ENCODE measurements at places on chromosomes 3 and 15.

DNA sequence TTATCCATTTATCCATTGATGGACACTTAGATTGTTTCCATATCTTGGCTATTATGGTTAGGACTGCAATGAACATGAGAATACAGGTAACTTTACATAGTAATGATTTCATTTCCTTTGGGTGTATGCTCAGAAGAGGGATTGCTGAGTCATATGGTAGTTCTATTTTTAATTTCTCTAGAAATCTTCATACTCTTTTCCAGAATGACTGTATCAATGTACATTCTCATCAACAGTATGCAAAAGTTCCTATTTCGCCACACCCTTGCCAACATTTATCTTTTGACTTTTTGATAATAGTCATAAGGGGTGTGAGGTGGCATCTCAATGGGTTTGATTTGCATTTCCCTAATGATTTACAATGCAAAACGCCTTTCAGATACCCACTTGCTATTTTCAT lies 6.2 kb upstream of the NIPA1 start:
- no peak for DNase-seq

- DNase-seq, result no peak
Measured at GRCh38 chr3:104916971-104917370, 449.7 kb upstream of the ALCAM start.

- no peak for DNase-seq
Measured at GRCh38 chr3:45507820-45508317, 86.7 kb upstream of the LIMD1 start.

- no peak for DNase-seq
Measured at GRCh38 chr15:66824424-66824823, 122.4 kb downstream of the SMAD6 start.

DNA sequence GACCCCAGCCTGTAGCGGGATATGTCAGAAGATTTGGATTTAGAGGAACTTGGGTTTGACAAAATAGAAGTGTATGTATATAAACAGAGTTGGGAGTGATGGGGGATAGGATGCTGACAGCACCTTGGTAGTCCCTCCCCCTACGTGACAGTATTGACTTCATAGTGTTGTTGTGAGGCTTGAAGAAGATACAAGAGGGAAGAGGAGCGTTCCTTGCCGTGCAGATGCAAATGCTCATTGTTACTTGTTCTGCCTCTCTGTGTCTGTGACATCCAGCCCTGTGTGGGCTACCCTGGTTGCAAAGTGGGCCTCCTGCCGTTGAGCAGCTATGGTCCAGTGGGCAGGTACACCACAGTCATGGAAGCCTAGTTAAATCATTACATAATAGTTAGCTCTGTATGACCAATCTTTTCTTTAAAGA lies 45.0 kb downstream of the SMAD3 start:
- no peak for DNase-seq

- no peak for DNase-seq
Measured at GRCh38 chr15:65612616-65612946, 1.6 kb upstream of the INTS14 start.

- DNase-seq, result no peak
Measured at GRCh38 chr15:59867086-59867855, 136.8 kb upstream of the FOXB1 start.

DNA sequence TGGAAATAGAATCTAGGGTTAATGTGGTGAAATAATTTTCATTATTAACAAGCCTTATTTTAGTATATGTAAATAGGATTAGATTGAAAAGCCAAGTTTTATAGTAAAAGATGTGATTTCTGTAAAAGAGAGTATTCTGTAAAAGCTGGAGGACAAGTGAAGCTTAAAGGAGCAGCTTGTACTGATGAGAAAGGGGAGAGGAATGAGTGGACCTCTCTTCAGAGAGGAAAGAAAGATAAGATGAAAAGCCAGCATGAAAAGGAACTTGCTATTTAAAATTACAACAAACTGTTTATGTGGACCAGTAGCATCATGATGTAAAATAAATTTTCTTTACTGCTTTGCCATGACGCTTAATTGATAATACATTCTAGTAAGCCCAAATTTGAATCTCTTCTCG lies 18.5 kb downstream of the ALCAM start:
- DNase-seq, result no peak

- peak; percentile 70 for DNase-seq
Measured at GRCh38 chr3:196639483-196640296, at the start of gene NRROS. Gene NRROS, plus strand, starts transcription at chr3:196639694. Its CDS starts 14,846 bp downstream, at chr3:196654540.

GRCh38 chr3:128999102-128999501 lies 2.0 kb upstream of the EFCC1 start:
- DNase-seq, result no peak

- DNase-seq, result no peak
Measured at GRCh38 chr3:127124120-127124519, 68.8 kb upstream of the PRR23E start.

DNA sequence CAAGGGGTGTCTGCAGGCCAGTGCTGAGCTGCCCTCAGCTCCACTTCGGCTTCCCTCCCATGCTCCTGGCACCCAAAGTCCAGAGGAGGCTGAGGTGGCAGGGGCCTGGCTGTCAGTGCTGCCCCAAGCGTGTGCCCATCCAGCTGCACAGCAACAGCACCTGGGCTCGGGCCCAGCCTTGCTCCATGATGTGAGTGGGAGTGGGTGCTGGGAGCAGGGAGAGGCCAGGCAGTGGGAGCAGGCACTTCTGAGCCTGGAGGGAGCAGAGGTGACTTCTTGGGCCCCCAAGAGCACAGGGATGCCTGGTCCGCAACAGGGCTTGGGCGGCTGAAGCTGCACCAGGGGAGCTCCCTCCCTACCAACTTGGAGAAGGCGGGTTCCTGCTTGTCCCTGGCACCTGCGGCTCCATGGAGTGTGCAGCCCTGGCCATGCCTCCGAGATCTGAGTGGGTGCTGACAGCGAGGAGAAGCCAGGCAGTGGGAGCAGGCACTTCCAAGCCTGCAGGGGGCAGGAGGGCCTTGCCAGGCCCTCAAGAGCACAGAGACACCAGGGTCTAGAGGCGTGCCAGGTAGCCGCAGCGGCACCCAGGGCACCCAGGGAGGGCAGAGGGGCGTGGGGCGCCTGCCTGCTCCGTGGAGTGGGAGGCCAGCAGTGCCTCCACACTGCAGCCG lies 366.7 kb upstream of the SGO1 start:
- no peak for DNase-seq

- no peak for DNase-seq
Measured at GRCh38 chr3:157488144-157488543, 15.1 kb downstream of the VEPH1 start.

- no peak for DNase-seq
Measured at GRCh38 chr15:39535466-39535865, 45.4 kb upstream of the THBS1 start.

- no peak for DNase-seq
Measured at GRCh38 chr3:73485877-73486330, 138.8 kb downstream of the PDZRN3 start.

DNA sequence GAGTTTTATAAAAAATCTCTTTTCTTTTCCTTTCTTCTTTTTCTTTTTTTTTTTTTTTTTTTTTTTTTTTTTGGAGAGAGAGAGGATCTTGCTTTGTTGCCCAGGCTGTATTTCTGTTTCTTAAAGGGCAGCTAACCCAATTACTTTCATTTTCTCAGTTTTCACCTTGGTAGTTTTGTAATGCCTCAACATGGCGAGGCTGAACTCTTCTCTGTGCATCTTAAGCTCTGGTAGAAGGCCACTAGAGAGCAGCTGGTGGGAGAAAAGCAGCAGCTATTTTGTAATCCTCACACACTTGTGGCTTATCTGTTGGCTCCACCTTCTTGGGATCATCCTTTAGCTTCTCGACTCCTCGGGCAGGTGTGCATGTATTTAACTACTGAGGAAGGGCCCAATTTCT lies 152.2 kb upstream of the MEIS2 start:
- DNase-seq, result no peak

- DNase-seq, result no peak
Measured at GRCh38 chr3:81651139-81651538, 110.3 kb downstream of the GBE1 start.

DNA sequence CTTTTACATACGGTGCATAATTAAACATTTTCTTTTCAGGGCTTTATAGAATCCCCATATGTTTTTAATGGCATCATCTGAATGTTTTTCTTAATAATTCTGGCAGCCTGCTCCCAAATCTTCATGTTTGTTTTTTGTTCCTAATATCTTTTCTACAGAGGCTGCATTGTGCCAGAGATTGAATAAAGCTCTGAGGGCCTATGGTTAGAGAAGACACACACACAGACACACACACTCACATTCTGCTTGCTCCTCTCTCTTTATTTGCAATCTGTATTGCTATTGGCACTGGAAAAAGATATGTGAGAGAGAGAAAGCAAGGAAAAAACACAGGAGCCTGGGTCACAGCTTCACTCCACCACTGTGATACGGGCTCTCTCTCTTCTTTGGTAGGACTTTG lies 136.0 kb downstream of the MECOM start:
- no peak for DNase-seq

GRCh38 chr15:29048011-29048410 lies 162.2 kb downstream of the APBA2 start:
- no peak for DNase-seq

GRCh38 chr3:132001999-132002398 lies 32.8 kb downstream of the CPNE4 start:
- DNase-seq, result no peak

- DNase-seq, result no peak
Measured at GRCh38 chr3:153442799-153443487, 280.9 kb downstream of the RAP2B start.

DNA sequence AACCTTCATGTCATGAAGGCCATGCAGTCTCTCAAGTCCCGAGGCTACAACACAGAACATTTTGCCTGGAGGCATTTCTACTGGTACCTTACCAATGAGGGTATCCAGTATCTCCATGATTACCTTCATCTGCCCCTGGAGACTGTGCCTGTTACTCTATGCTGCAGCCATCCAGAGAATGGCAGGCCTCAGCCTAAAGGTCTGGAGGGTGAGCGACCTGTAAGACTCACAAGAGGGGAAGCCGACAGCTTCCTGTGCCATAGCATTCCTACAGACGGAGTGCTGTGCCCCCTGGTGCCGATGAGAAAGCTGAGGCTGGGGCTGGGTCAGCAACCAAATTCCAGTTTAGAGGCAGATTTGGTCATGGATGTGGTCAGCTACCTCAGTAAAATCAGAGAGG lies 51.3 kb upstream of the CADPS start:
- no peak for DNase-seq

- no peak for DNase-seq
Measured at GRCh38 chr3:9022305-9023225, 59.3 kb upstream of the RAD18 start.

- no peak for DNase-seq
Measured at GRCh38 chr3:52145736-52146110, 8.5 kb downstream of the POC1A start.

DNA sequence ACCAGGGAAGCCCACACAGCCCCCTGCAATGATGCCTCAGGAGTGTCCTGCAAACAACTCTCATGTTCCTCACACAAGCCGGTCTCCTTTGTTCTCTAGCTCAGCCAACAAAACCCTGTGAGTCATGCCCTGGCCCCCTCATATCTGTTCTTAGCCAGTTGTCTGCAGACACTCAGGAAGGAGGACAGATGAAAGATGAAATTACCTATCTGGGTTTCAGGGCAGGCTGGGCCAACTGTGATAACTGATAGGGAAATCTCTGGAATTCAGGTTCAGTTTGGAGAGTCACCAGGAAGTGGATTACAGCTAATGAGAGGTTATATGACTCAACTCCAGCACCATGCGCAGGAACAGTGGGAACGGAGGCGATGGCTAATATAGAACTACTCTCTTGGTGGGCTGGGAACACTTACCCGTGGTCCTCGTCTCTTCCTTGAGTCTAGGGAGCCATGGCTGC lies 352.0 kb upstream of the ADAMTS9 start:
- no peak for DNase-seq

- no peak for DNase-seq
Measured at GRCh38 chr3:78496501-78496900, 1271.3 kb downstream of the ROBO1 start.

DNA sequence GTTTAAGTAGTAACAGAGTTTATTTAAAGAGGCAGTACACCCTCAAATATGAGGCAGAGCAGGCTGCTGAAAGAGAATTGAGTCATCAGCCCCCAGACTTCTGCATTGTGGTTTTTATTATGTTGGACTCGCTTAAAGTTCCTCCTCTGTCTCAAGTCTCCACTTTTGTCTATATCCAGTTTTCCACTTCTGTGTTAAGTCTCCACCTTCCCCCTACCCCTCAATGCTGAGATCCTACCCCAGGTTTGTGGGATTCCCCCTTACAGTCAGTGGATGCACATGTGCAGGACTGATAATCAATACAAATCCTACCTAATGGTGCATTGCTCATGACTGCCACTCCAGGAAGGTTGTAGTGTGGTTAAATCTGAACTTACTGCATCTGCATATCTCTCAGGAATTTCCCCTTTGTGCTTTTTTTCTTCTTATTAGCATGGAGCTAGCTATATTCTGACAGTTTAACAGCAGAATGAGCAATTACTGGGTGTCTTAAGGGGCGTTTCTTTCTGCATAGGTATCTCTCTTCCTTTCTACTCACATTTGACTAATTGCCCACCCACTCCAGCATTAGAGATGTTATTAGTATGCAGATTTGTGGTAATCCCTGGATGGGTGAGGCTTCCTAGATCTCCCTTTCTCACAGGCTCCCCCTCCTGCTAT lies 11.9 kb upstream of the CD200R1L start:
- DNase-seq, result no peak

GRCh38 chr3:48521635-48522034 lies 17.7 kb upstream of the SHISA5 start:
- DNase-seq, result no peak

DNA sequence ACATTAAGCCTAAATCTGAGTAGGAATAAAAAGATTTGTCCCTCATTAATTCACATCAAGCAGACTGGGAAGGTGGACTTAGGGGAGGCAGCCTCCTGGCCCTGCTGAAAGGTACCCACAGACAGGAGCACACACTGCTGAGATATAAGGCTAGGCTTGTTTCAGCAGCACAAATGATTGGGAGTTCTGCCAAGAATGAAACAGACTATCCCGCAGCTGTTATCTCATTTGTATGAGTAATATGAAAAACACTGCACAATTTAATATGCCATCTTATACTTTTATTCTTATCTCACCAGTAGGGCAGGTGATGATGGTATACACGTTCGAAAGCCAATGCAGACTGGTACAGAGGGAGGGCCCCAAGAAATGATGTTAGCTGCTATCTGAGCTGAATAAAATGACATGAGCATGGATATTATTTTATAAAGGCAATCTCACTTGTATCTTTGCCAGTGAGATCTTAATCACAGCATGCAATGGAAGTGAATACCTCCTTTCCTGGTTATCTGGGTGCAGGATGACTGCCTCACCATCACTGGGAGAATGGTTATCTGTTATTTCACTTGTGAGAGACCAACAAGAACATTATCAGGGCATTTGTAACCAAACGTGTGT lies 258.7 kb upstream of the PPP2R3A start:
- no peak for DNase-seq

- peak; percentile 34 for DNase-seq
Measured at GRCh38 chr3:49295489-49296058, 18.5 kb upstream of the C3orf62 start.

- DNase-seq, result no peak
Measured at GRCh38 chr3:22228705-22229104, 477.7 kb upstream of the ZNF385D start.

- no peak for DNase-seq
Measured at GRCh38 chr3:141059816-141060215, 8.7 kb downstream of the SPSB4 start.

- DNase-seq, result no peak
Measured at GRCh38 chr3:153254361-153254760, 92.3 kb downstream of the RAP2B start.

Measured in activated T-cell treated with anti-CD3 and anti-CD28 coated beads, Interleukin-2, amount 50 U/mL, for 1 hour (primary cell).